Uterine smooth muscle cell (primary cell): ENCODE measurements at places on chromosomes 2 and 18. TPM values are rescaled to one million over a fixed set of nuclear protein-coding genes. Genes with fewer than 3 reads are reported as not detected.

ADD2 gene
- 0.37 and 0.55 TPM in 2 replicates for total RNA-seq

DSC2 gene
- total RNA-seq, result under 0.01 TPM in 1 of 2 replicates, not detected in the other

KCNE4 gene
- total RNA-seq, result 12.6 and 13.9 TPM in 2 replicates

NDUFS1 gene
- total RNA-seq, result 151 and 243 TPM in 2 replicates

BUB1 gene
- 20.4 and 100 TPM in 2 replicates for total RNA-seq

CRACDL gene
- under 0.01 TPM in 1 of 2 replicates, not detected in the other for total RNA-seq

TUBA3E gene
- total RNA-seq, result not detected in 2 replicates

DUSP2 gene
- 1.7 and 2.3 TPM in 2 replicates for total RNA-seq

NYAP2 gene
- total RNA-seq, result not detected in 2 replicates

CDKL4 gene
- total RNA-seq, result 0.75 and 0.77 TPM in 2 replicates

MEP1B gene
- not detected in 2 replicates for total RNA-seq

POTEJ gene
- not detected in 2 replicates for total RNA-seq

GAREM2 gene
- total RNA-seq, result 0.22 and 0.50 TPM in 2 replicates

COL3A1 gene
- 841 and 1,747 TPM in 2 replicates for total RNA-seq

KLHL14 gene
- total RNA-seq, result not detected in 2 replicates

ABCG8 gene
- not detected in 2 replicates for total RNA-seq

DOK6 gene
- total RNA-seq, result 1.2 and 2.7 TPM in 2 replicates

GPBAR1 gene
- 0.12 TPM in 1 of 2 replicates, not detected in the other for total RNA-seq

ZDBF2 gene
- 12.9 and 27.4 TPM in 2 replicates for total RNA-seq
